Breast epithelium (tissue), 4 donors: ENCODE measurements at places on chromosomes 6 and 20. TPM values are rescaled to one million over a fixed set of nuclear protein-coding genes. Genes with fewer than 3 reads are reported as not detected.

Gene SLPI
- 310 TPM for total RNA-seq

Gene CRNKL1
- 18.9 TPM for total RNA-seq

Gene ANKRD66
- not detected for total RNA-seq

Gene PRDM1
- total RNA-seq: 16.0 TPM

Gene HMGCLL1
- 3.7 TPM for total RNA-seq

Gene IGF2R
- 60.4 TPM for total RNA-seq

Gene OR2H2
- total RNA-seq: not detected

Gene PNLDC1
- 0.29 TPM for total RNA-seq

Gene TMEM200A
- total RNA-seq: 6.6 TPM

Gene FGD2
- total RNA-seq: 11.5 TPM

Gene TCF15
- total RNA-seq: 0.44 TPM

Gene TPMT
- total RNA-seq: 10.2 TPM

Gene RBM24
- total RNA-seq: 1.3 TPM

Gene SERPINB1
- 53.6 TPM for total RNA-seq

Gene NNAT
- total RNA-seq: 82.1 TPM

Gene TNF
- 0.73 TPM for total RNA-seq

Gene RIPOR2
- total RNA-seq: 70.5 TPM

Gene LINC00237
- total RNA-seq: not detected

Gene CDSN
- not detected for total RNA-seq

Gene SRSF12
- 0.98 TPM for total RNA-seq

Gene CDH26
- 3.1 TPM for total RNA-seq

Gene LTA
- not detected for total RNA-seq

Gene CDKAL1
- 27.2 TPM for total RNA-seq

Gene OVOL2
- total RNA-seq: 34.1 TPM
